ENCODE measurements at places on chromosomes 16 and 17. TPM values are rescaled to one million over a fixed set of nuclear protein-coding genes. Genes with fewer than 3 reads are reported as not detected.

DNA sequence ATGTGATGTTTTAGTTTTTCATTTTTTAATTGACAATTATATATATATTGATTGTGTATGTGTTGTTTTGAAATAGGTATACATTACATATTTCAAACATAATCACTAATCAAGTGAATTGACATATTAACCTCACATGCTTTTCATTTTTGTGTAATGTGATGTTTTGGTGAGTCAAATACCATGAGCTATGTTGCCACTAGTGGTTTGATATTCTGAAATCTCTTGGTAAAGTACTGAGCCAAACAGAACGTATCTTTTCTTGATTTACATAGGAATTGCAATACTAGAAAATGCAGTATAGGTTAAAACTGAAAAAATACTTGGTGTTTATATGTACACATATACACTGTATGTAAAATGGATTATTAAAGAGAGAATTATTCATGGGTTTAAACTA lies 65.2 kb upstream of the SIAH1 start:
- H3K36me3 ChIP-seq, result no peaks in the 10 kb centered on the region
- H3K27me3 ChIP-seq, result no peaks in the 10 kb centered on the region
- no peak overlapping the region for H3K4me3 ChIP-seq

DNA sequence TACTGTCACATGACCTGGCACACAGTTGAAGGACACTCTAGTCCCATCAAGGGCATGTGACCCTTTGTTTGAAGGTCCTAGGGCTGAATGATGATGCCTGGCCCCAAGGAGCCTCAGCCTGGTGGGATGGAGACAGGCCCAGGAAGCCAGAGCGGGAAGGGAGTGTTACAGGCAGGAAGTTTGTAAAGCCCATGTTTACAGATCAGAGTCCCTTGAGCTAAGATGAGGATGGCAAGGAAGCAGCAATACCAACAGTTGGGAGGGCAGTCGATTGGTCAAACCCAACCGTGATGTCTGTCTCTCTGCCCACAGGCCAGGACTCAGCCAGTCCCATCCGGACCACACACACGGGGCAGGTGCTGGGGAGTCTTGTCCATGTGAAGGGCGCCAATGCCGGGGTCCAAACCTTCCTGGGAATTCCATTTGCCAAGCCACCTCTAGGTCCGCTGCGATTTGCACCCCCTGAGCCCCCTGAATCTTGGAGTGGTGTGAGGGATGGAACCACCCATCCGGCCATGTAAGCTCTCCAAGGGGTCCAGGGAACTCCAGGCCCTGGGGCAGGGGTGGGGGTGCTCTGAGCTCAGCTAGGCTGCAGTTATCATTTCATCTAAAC lies 2.5 kb downstream of the CES2 start:
- no peak overlapping the region for H3K27ac ChIP-seq
- no peak overlapping the region for H3K4me3 ChIP-seq
- H3K4me1 ChIP-seq, result peaks cover 25% of the 10 kb centered on the region
- no peak for DNase-seq
- peaks cover 15% of the 10 kb centered on the region for H3K36me3 ChIP-seq

- H3K36me3 ChIP-seq, result no peaks in the 10 kb centered on the region
- no peak for DNase-seq
- H3K4me1 ChIP-seq, result peaks cover 4% of the 10 kb centered on the region
- H3K27me3 ChIP-seq, result peaks cover 40% of the 10 kb centered on the region
- H3K27ac ChIP-seq, result no peak overlapping the region
Observed at GRCh38 chr16:30028438-30029076, 2.5 kb downstream of the TLCD3B start.

DNA sequence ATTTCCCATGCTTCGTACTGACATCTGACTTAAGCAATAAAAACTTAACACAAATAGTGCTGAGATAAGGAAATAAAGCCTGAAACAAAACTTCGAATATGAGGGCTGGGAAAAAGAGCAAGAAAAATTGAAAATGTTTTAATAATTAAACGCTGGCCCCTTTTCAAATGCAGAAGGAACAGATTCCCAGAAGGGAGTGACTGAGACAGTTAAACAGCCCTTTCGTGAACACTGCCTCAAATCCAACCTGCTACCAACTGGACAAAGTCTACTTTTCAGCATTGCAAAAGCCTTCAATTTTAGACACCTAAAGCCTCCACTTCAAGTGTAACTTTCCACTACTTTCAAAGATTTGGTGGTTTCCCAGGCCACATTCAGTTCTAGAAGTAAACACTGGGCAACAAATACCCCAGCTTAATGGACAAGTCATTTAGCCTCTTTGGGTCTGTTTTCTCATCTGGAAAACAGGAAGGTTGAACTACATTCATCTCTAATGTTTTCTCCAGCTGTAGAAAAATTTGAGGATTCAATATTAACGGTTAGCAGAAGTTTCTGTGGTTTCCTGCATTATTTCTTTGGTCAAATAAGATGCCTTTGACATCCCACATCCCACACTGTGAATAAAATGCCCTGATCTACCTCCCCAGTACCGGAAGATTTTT lies 11.8 kb downstream of the RFFL start:
- no peak for DNase-seq
- H3K27me3 ChIP-seq, result no peaks in the 10 kb centered on the region
- H3K27ac ChIP-seq, result peak overlapping the region; percentile 49
- peak overlapping the region; percentile 56 for H3K4me3 ChIP-seq

DNA sequence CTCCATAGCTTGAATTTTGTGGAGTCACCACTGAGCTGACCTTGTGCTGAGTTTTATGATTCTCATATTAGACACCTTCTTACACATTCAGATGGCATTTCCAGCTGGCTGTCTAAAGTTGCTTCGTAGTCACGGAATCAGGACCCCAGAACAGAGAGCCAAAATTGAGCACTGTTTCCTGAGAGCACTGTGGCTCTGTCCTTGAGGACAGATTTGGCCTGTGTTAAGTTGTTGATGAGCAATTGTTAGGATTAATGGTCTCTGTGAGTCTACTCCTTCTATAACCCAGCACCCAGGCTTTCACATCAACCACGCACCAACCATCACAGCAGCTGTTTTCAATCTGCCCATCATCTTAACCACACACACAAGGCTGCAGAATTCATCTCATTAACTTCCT lies 277.5 kb upstream of the HSBP1 start:
- no peaks in the 10 kb centered on the region for H3K36me3 ChIP-seq
- no peak overlapping the region for H3K27ac ChIP-seq
- no peak overlapping the region for H3K4me3 ChIP-seq
- no peaks in the 10 kb centered on the region for H3K27me3 ChIP-seq

DNA sequence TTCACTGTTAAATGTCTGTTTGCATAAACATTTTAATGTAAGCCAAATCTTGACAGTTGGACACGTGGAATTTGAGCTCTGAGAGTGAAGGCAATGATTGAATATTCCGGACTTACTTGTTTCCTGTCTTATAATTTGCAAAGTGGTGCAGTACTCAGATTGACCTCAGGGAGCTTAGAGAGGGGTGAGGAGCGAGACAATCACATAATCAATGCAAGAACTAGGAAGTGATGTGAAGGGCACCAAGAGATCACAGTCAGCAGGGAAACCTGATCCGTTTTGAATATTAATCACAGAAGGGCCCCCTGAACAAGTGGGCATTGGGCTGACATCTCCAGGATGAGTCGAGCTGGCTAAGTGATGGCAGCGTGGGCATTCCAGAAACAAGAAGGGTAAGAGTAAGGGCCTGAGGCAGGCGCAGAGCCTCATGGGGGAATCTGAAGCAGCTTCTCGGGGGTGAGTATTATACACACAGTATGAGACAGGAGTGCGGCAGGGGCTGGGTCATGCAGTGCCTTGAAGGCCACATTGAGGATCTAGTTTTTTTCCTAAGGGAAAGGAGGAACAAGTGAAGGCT lies 26.1 kb downstream of the TEX2 start:
- no peak for DNase-seq
- H3K4me1 ChIP-seq, result peaks cover 9% of the 10 kb centered on the region
- H3K27me3 ChIP-seq, result no peaks in the 10 kb centered on the region
- no peaks in the 10 kb centered on the region for H3K36me3 ChIP-seq
- no peak overlapping the region for H3K4me3 ChIP-seq

DNA sequence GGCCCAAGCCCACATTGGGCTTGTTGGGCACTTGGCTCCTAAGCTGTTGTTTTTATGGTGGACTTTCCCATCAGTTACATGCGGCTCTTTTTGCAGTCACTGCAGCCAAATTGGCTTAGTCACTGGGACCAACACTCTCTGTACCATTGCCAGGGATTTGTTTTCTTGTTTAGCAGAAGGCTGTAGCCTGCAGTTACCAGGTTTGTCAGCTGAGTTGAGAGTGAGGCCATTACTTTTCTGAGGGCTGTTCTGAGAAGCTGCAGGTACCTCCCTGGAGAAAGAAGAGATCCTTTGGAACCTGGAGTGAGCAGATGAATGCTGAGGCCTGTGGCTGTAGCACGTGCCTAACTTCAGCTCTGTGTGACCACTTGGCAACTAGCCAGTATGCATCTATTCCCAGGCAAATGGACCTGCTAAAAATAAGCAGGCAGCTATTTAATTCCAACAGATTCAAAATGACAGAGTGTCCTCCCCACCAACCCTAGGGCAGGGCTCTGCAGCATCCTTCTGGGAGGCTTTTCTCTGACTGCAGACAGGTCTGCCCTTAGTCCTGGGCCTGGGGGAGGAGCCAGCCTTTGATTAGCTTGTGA lies 12.9 kb downstream of the AKAP1 start:
- H3K4me3 ChIP-seq, result no peak overlapping the region
- no peak overlapping the region for H3K27ac ChIP-seq
- no peaks in the 10 kb centered on the region for H3K36me3 ChIP-seq
- H3K27me3 ChIP-seq, result no peaks in the 10 kb centered on the region

DNA sequence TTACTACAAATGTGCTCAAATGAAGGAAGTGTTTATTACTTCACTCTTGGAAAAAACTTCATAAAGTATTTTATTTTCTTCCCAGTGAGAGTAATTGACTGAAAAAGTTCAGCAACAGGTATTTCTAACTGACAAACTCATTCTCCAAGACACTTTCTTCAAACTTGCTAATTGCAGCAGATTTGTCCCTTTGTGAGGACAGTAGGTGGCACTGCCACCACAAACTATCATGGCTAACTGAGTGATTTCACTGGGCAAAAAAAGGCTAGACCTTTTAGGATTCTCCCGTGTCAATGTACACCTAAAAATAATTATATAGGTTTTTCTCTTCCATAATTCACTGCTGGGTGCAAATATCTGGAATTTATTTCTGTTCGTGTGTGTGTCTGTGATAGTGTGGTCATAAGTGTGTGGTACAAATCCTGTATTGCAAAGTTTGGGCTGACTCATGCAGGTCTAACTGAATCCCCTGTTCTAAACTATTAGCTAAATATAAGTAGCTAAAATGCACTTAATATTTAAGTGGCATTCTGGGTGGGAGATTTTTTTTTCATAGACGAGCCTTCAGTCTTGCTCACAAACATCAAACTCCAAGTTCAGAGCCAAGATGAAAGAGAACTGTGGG lies 3.9 kb downstream of the HS3ST3A1 start:
- H3K27ac ChIP-seq, result peak overlapping the region; percentile 11
- H3K36me3 ChIP-seq, result no peaks in the 10 kb centered on the region
- peaks cover 6% of the 10 kb centered on the region for H3K27me3 ChIP-seq
- H3K4me3 ChIP-seq, result no peak overlapping the region

DNA sequence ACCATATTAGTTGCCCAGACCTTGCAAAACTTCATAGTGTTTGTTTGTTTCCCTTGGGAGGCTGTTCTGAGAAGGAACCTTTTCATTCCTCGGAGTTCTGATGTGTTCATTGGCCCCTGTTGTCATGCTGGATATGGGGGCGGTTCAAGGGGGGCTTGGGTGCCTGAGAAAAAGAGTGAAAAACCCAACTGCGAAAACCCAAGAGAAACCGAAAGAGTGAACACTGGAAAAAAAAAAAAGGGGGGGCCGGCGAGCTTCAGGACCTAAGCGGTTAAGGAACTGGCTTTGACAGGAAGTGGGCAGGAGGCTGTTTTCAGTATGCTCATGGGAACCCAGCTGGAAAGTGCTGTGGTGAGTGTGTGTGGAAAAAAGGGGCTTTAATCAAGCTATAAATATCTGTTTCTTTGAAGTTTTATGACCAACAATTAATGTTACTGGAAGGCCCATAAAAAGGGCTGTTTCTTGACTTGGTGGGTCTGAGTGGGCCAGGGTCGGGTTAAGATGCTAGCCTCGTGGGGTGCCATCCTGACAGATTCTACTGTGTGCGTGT lies 510.7 kb downstream of the MAF start:
- peak overlapping the region; percentile 31 for H3K4me3 ChIP-seq
- H3K4me1 ChIP-seq, result peaks cover 54% of the 10 kb centered on the region
- H3K36me3 ChIP-seq, result no peaks in the 10 kb centered on the region
- H3K27ac ChIP-seq, result no peak overlapping the region

DNA sequence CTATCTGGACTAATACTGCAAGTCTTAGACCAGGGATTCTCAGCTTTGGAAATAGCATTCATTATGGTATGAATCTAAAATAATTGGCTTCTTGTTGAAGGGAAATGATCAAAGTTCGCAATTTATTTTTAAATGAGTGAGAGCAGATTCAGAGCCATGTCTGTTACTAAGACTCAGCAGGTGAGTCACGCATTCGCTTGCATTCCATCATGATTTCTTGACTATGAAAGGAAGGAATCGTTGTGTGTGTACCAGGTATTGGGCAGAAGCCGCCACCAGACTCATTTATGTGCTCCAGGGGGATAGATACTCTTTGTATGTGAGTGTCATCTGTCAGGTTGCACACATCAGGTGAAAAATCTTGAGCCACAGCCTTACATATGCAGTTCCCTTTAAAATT lies 10.8 kb downstream of the GSG1L2 start:
- H3K4me1 ChIP-seq, result no peaks in the 10 kb centered on the region
- H3K27ac ChIP-seq, result no peak overlapping the region
- no peaks in the 10 kb centered on the region for H3K36me3 ChIP-seq
- no peak overlapping the region for H3K4me3 ChIP-seq

DNA sequence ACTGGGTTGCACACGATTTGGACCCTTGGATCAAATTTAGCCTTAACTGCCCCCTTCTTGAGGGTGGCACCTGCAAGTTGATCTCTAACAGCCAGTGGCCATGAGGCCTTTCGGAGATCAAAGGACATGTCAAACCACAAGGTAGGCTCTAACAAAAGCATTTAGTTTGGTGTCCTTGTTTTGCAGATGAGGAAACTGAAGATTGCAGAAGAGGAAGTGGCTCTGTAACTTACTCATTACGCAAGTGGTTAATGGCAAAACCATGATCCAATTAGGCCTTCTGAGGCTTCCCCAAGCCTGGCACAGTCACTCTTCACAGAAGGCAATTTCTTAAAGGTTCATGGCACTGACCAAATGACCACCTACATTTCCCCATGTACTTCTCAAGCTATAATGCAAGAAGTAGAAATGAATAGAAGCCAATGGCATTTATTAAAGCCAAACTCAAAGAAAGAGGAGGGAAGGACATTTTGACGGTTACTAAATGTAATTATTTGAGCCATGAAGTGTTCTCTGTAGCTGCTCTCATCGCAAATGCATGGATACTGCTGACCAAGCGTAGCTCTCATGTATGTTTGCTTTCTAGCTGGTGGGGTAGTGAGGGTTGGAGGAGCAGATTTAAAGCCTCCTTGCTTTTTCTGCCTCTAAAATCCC lies 32.8 kb upstream of the ABCC12 start:
- no peaks in the 10 kb centered on the region for H3K27me3 ChIP-seq
- H3K36me3 ChIP-seq, result no peaks in the 10 kb centered on the region
- DNase-seq, result no peak
- no peak overlapping the region for H3K27ac ChIP-seq

The CBX8 gene
- total RNA-seq, result 1.9 TPM

The SOST gene
- not detected for total RNA-seq

The SAMD14 gene
- total RNA-seq, result 0.92 TPM

The TMEM235 gene
- total RNA-seq, result not detected

The FOXC2 gene
- total RNA-seq, result not detected

The GRIN2A gene
- total RNA-seq, result not detected

The HOXB7 gene
- total RNA-seq, result 0.96 TPM

The BLMH gene
- 67.1 TPM for total RNA-seq

Measured in CD8-positive, alpha-beta memory T cell (primary cell).